ENCODE measurements at places on chromosomes 11 and 22.

- no peak for DNase-seq
These were observed 14.4 kb upstream of the SLC39A13 start for GRCh38 chr11:47394050-47394321.

GRCh38 chr22:24994070-24994763, 41.7 kb downstream of the KIAA1671 start:
- no peak for DNase-seq

GRCh38 chr11:43545610-43546009, 134.9 kb upstream of the HSD17B12 start:
- DNase-seq, result no peak

- no peak for DNase-seq
These were observed 71.1 kb downstream of the PRCP start for GRCh38 chr11:82829101-82829500.

- DNase-seq, result no peak
These were observed 369.8 kb upstream of the FAT3 start for GRCh38 chr11:91854780-91855179.

DNA sequence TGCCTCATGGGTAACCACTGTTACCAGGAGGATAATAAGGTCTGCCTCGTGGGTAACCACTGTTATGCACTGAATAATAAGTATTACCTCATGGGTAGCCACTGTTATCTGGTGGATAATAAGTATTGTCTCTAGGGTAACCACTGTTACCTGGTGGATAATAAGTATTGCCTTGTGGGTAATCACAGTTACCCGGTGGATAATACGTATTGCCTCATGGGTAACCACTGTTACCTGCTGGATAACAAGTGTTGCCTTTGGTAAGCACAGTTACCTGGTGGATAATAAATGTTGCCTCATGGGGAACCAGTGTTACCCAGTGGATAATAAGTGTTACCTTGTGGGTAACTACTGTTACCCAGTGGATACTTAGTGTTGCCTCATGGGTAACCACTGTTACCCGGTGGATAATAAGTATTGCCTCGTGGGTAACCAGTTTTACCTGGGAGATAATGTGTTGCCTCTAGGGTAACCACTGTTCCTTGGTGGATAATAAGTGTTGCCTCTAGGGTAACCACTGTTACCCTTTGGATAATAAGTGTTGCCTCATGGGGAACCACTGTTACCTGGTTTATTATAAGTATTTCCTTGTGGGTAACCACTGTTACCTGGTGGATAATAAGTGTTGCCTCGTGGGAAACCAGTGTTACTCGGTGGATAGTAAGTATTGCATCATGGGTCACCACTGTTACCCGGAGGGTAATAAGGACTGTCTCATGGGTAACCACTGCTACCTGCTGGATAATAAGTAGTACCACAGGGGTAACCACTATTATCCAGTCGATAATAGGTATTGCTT, 10.6 kb upstream of the NXPE4 start:
- DNase-seq, result no peak

- no peak for DNase-seq
These were observed 97.7 kb upstream of the TP53I11 start for GRCh38 chr11:45048313-45048841.

DNA sequence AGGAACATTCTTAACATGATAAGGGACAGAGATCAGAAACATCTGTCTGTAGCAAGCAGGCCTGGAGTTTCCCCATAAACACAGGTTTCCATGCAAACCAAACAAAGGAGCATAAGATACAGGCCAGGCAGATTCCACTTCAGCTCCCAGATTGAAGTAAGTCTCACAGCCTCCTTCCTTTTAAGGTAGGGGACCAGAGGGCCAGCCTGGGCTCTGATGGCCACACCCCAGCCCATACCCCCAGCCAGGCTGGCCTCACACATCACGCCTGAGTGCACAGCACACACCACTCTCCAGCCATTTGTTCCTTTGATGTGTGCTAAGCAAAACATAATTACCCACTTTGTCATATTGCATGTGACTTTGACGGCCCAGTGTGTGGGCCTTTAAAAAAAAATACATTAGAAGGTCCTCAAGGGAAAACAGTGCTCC, 518.7 kb downstream of the NTM start:
- peak; percentile 52 for DNase-seq

DNA sequence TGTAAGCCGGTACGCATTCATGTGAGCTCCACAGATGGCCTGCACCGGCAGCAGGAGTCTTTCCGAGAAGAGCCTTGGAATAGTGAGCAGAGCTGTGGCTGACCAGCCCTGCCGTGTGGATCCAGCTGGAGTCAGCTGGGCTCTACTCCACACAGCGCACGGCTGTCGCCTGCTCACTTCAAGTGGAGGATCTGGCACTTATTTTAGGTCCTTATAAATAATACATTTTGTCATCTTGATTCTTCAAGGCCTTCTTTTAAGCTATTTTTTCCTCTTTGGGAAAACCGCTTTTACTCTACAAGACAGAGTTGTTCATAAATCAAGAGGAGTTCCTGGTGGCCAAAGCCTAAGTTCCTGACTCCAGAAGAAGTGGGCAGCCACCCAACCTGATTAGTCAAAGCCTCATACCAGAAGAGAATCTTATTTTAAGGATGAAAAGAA, 93.8 kb downstream of the KCNC1 start:
- DNase-seq, result no peak

Data from amniotic stem cell (primary cell).